ENCODE measurements at places on chromosomes 3 and 15. TPM values are rescaled to one million over a fixed set of nuclear protein-coding genes. Genes with fewer than 3 reads are reported as not detected.

DNA sequence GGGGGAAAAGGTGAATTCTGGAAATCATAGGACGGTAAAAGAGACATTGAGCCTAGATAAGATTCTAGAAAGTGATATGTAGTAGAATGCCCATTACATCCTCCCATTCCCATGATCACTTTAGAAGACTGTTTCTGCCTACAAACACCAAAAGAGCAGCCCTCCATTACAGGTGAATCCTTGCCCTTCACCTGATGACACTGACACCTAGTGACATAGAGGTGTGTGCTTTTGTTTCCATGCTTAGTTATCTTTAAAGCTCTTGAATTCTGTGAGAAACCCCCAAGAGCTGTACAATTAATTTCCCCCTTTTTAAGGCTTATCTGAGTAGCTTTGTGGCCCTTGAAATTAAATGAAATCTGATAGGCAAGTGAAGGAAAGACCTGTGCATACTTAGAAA, 8.3 kb upstream of the BBX start:
- H3K4me1 ChIP-seq, result no peaks in the 10 kb centered on the region
- H3K27ac ChIP-seq, result no peak overlapping the region
- no peak overlapping the region for H3K4me3 ChIP-seq

Gene TEX55
- not detected for total RNA-seq

DNA sequence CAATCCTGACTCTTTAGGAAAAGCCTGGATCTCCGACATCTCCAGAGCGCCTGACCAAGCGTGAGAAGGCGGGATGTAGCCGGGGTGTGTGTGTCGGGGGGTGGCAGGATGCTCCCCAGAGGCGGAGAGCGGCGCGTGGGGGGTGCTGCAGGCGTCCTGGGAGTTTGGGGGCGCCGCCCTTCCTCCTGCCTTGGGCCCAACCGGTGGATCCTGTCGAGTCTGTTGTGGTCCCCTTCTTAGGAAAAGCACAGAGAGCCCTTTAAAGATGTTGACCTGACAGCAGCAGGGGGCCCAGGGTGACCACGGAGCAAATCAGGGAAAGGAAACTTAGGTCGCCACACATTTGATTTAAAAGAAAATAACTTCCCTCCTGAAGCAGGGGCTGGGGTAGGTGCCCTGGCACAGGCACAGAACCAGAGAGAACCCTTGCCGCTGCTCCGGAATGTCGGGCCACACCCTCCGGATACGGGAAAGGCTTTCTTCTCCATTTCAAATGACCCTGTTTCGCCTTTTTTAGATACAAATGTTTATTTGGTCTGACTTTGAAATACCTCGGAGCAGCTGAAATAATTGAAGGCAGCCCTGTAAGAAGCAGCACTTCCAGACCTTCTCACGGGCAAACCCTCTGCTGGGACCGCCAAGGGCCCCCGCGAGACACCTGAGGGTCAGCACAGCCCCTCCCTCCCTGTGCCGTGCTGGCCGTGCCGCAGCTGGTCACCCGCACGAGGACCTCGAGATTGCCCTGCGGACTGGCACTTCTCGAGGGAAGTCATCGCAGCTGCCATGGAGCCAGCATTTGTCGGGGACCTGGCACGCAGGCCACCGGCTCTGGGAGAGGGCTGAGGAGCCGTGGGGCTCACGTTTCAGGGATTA, 102.9 kb upstream of the KLF13 start:
- H3K4me1 ChIP-seq, result peaks cover 24% of the 10 kb centered on the region
- peak overlapping the region; percentile 24 for H3K4me3 ChIP-seq
- H3K36me3 ChIP-seq, result no peaks in the 10 kb centered on the region
- no peaks in the 10 kb centered on the region for H3K27me3 ChIP-seq
- H3K27ac ChIP-seq, result no peak overlapping the region

- no peak overlapping the region for H3K27ac ChIP-seq
- H3K36me3 ChIP-seq, result no peaks in the 10 kb centered on the region
- H3K27me3 ChIP-seq, result no peaks in the 10 kb centered on the region
- no peak overlapping the region for H3K4me3 ChIP-seq
Measured at GRCh38 chr3:150357923-150358607, 50.0 kb upstream of the TSC22D2 start.

Gene MASP1
- total RNA-seq, result 10.9 TPM

DNA sequence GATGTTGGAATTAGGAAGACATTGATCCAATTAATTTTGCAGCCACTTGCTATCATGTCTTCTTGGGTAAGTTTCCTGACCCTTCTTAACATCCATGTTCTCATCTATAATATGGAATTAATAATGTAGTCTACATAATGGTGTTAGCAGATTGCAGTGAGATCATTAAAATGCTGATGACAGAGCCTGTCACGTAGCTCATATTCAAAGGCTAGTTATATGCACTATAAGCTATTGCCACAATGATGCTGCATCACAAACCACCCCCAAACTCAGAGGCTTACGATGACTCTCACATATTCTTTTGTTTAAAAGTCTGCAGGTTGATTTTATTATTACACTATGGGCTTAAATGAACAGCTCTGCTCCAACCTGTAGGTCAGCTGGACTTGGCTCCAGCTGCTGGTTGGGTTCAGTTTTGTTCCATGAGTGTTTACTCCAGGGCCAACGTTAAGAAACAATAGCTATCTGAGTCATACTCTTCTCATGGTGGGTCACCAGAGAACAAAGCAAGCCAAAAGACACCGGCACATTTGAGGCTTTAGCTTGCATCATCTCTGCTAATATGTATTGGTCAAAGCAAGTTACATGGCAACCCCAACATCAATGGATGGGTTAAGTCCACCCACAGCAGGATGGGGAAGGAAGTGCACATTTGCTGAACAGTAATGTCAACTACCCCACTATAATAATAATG, 250.0 kb upstream of the SLCO3A1 start:
- no peak overlapping the region for H3K4me3 ChIP-seq
- H3K4me1 ChIP-seq, result no peaks in the 10 kb centered on the region
- H3K27ac ChIP-seq, result no peak overlapping the region

Gene SPATA12
- total RNA-seq, result not detected

Gene CFAP91
- 23.7 TPM for total RNA-seq

DNA sequence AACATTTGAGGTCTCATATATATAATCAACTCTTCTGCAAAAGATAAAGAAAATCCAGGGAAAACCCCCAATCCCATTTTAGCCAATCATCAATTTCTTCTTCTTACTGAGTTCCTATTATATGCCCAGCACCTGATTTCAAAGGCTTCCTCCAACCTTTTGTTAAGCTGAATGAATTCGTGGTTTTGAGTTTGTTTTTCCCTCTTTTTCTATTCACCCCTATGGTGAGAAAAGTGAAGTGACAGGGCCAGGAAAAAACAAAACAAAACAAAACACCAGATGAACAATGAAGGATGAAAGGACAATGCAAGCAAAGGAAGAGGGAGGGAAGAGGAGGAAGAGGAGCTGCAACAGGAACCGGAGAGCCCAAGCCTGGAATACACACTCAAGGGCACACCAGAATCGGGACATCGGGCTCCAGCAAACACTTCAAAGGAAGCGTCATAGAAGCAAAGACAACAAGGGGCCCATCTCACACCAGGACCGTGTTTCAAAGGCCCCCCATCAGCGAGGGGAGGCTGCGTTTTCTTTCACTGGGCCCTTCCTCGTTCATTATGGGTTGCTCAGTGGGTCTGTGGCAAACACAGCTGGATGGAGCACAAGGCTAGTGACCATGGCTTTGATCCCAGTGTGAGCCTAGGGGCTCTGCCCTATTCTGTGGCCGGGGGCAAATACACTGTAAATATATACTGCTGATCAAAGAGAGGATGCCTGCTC, 50.2 kb downstream of the VGLL4 start:
- H3K4me1 ChIP-seq, result peaks cover 55% of the 10 kb centered on the region
- H3K27ac ChIP-seq, result peak overlapping the region; percentile 95
- H3K36me3 ChIP-seq, result no peaks in the 10 kb centered on the region
- no peaks in the 10 kb centered on the region for H3K27me3 ChIP-seq

DNA sequence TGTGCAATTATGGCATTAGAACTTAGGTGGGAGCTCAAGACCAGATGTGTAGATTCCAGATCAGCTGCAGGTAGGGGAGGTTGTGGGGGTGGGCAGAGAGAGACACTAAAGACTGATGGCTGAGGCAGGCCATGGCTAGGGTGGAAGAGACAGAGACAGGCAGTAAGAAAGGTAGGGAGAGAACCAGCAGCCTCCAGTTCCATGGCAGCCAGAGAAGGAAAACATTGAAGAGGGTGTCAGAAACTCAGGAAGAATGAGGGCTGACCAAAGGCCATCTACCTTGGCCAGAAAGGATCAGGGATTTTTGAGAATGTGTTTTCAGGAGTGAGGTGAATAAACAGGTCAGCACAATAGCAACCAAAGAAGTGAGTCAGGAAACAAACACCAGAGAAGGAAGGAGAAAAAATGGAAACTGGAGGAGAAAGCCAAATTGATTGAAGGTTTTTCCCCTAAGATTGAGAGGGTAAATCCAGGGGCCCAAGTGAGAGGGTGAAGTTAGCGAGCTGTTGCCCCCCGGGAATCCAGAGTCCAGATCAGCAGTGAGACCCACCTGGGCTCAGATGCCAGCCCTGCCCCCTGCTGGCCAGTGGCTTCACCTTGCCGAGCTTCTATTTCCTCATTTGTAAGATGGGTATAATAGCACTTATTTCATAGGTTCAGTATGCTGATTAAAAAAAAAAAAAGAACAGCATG, 41.0 kb downstream of the ABHD2 start:
- DNase-seq, result no peak
- no peak overlapping the region for H3K4me3 ChIP-seq
- peaks cover 27% of the 10 kb centered on the region for H3K36me3 ChIP-seq
- H3K4me1 ChIP-seq, result peaks cover 32% of the 10 kb centered on the region
- no peaks in the 10 kb centered on the region for H3K27me3 ChIP-seq

DNA sequence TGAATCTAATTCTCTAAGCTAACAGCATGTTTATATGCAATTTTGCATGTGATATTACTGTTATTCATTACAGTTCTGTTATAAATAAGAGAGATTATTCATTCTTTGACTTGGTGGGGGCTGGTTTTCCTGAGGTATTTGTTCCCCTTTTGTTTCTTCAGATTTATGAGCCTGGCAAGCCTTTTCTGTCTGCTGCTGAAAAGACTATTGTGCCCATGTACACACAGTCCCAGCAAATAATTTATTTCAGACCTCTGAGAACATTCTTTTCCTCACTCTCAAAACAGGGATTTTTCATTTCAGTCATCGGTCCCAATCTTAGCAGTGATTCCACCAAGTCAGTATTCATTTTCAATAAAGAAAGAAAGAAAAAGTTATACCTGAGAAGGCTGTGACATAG, 716.8 kb downstream of the NSUN3 start:
- no peak for DNase-seq
- peaks cover 18% of the 10 kb centered on the region for H3K4me1 ChIP-seq
- H3K27me3 ChIP-seq, result no peaks in the 10 kb centered on the region
- H3K27ac ChIP-seq, result peak overlapping the region; percentile 39
- no peak overlapping the region for H3K4me3 ChIP-seq

DNA sequence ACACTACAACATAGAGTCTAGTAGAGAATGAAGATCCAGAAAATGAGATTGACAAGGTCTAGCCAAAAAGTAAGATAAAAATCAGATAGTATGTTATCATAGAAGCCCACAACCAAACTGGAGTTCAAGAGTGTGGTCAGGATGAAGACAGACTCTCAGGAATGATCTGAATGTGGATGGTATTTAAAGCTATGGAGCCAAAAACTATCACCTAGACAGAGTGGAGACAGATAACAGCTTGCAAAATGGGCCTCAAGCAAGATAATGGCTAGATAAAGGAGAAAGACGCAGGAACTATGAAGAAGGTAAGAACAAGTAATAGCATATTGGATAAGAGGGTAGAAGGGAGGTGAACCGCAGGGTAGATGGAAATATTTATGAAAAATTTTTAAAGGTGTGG, 35.4 kb downstream of the ZMAT3 start:
- no peak for DNase-seq
- H3K36me3 ChIP-seq, result peaks cover 6% of the 10 kb centered on the region
- H3K4me1 ChIP-seq, result peaks cover 21% of the 10 kb centered on the region
- H3K27me3 ChIP-seq, result no peaks in the 10 kb centered on the region

GRCh38 chr3:173739726-173740125, 342.2 kb downstream of the NLGN1 start:
- H3K4me1 ChIP-seq, result peaks cover 7% of the 10 kb centered on the region
- no peak overlapping the region for H3K4me3 ChIP-seq
- no peaks in the 10 kb centered on the region for H3K27me3 ChIP-seq
- H3K27ac ChIP-seq, result no peak overlapping the region

- H3K4me3 ChIP-seq, result no peak overlapping the region
- no peaks in the 10 kb centered on the region for H3K27me3 ChIP-seq
- no peaks in the 10 kb centered on the region for H3K4me1 ChIP-seq
Measured at GRCh38 chr15:46174122-46174521, 539.3 kb downstream of the SQOR start.

DNA sequence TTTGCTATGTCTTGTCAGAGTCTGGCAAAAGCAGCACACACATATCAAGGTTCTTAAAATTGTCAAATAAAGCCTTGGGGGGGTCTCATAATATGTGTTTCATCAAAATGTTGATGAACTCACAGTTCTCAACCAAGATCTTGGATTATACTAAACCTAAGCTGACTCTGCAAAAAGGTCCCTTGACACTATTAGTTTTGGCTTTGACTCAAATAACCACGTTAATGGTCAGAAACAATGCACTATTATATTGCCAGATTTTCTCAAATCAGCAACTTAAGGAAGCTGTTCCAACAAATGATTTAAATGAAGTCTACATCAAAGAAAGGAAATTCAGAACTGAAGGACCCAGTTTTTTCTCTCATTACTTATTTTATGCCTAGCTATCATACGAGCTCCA, 1063.9 kb downstream of the ROBO1 start:
- H3K4me1 ChIP-seq, result no peaks in the 10 kb centered on the region
- H3K36me3 ChIP-seq, result no peaks in the 10 kb centered on the region
- H3K4me3 ChIP-seq, result no peak overlapping the region
- no peaks in the 10 kb centered on the region for H3K27me3 ChIP-seq

All from tibial nerve (tissue), 4 donors.